ENCODE measurements at places on chromosomes 5 and 9.

DNA sequence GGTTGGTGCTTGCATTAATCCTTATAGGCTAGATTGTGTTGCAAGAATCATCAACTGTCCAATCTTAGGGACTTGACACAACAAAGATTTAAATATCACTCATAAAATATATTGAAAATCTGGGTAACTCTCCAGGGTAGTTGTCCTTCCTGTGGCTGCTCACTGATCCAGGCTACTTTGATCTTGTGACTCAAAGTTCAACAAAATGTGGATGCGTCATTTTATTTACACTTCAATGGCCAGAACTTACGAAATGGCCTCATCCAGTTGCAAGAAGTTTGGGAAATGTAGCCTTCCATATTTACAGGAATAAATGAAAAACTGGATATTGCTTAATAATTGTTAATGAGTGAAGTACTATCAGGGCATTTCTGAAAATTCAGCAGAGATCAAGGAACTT, 235.5 kb upstream of the ACTBL2 start:
- no peak for DNase-seq

DNA sequence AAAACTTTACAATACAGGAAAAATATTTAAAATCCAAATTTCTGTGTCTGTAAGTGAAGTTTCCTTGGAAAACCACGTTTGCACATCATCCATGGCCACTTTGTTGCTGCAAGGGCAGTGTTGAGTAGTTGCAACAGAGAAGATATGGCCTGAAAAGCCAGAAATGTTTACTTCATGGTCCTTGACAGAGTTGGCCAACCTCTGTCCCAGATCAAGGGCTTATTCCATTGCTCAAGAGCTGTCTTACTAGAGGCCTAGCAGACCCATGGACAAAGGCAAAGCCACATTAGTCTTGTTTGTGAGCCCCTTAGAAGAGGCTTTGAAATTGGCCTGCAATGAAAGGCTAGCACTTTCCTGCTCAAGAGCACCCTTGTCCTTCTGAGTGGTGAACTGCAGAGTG, 119.4 kb downstream of the GAS1 start:
- no peak for DNase-seq

DNA sequence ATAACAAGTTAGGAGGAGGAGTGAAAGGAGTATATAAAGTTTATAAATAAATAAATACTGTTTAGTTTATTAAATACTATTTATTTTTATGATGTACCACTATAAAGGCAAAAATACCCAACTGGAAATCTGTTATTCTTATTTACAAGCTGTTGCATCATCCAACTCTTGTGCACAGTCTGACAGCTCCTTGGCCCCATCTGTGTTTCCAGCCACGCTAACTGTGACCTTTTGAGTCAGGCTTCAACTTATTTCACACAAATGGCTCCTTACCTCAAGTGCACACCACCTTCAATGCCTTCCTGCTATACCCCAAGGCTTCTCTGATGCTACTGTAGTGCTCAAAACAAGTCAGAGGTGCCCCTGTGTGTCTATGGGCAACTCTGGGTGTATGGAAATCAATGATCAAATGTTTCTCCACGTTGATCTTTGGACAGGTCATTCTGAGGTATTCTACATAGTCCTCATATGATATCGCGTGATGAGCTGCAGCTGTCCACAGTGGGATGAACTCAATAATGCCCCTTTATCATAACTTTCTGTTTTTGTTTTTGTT, 303.2 kb upstream of the GRAMD2B start:
- DNase-seq, result no peak

GRCh38 chr9:103226647-103227013, 231.5 kb downstream of the CYLC2 start:
- no peak for DNase-seq

GRCh38 chr9:82073551-82074543, 85.3 kb downstream of the SPATA31D1 start:
- DNase-seq, result no peak

GRCh38 chr5:64865662-64866061, 96.9 kb downstream of the CWC27 start:
- no peak for DNase-seq

DNA sequence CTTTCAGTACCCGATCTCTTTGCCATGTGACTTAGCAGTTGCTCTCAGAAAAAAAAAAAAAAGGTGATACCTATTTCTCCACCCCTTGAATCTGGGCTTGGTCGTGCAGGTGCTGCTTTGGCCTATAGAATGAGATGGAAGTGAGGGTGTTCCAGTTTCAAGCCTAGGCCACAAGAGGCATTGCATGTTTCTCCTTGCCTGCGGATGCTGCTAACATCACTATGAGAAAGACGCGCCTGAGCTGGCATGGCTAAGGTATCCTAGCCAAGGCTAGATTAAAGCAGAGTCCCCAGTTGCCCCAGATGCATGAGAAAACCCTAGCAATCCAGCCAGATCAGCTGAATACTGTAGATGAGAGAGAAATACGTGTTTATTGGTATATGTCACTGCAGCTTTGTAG, 14.7 kb upstream of the CSF1R start:
- DNase-seq, result no peak

- no peak for DNase-seq
Observed at GRCh38 chr5:170491479-170491878, 12.3 kb upstream of the KCNIP1 start.

DNA sequence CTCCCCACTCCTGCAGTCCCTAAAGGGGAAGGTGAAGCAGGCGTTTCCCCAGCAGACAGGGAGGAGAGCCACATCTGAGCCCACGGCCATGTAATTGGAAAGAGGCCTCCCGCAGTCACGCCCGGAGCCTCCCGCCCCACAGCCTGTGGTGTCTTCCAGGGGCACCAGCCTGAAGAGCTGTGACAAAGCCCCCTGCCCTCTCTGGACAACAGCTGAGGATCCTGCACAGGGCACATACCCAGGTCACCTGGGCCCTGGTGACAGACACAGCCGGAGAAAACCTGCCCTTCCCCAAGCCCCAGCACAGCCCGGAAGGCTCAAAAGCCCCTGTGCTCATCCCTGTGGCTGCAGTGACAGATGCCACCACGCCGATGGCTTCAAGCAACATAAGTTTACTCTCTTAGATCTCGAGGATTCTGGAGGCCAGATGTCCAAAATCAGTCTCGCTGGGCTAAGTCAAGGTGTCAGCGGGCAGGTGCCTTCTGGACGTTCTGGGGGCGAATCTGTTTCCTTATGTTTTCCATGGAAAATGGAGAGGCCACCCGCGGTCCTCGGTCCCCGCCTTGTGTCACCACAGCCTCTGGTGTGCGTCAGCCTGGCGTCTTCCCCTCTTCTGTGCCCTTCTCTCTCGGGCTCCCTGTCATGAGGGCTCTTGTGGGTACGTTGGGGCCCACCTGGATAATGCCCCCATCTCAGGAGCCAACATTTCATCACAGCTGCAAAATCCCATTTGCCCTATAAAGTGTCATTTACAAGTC, 71.5 kb downstream of the PSMB7 start:
- peak; percentile 70 for DNase-seq

- no peak for DNase-seq
Observed at GRCh38 chr9:99044827-99045226, 60.1 kb upstream of the TGFBR1 start.

- no peak for DNase-seq
Observed at GRCh38 chr5:83564069-83564749, 92.7 kb downstream of the VCAN start.

DNA sequence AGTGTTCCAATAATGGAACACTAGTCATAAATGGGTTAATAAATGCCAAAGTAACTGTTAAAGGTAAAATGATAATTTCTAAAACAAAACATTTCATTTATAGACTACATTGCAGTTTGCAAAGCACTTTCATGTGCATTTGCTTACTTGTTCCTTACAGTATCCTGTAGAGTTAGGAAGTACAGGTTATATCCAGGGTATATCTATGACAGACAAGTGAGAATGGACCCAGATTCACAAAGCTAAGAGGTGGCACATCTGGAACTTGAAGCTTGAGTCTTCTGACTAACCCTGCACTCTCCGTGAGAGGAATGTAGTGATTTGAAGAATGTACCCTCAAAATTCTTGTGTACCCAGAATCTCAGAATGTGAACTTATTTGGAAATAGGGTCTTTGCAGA, 121.4 kb downstream of the FER start:
- DNase-seq, result no peak

- DNase-seq, result no peak
Observed at GRCh38 chr9:35749515-35750255, 598 bp downstream of the RGP1 start.

GRCh38 chr5:38378579-38378978, 120.2 kb downstream of the EGFLAM start:
- DNase-seq, result no peak

DNA sequence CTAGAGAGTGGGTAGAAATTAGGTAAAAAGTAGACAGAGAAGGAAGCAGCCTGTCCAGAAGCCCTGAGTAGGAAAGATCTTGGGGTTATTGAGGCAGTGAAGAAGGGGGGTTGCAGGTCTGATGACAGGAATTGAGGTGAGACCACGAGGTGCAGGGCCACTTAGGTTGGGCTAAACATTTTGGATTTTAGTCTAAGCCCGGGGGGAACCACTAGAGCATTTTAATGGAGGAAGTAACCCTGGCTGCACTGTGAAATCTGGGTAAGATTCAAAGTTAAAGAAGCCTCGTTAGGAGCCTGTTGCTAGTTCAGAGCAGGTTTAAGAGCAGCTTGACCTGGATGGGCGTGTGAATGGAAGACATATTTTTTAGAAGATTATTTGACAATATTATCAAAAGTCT, 38.3 kb downstream of the MAP3K1 start:
- DNase-seq, result no peak

- DNase-seq, result no peak
Observed at GRCh38 chr9:69971643-69972449, 71.8 kb upstream of the MAMDC2 start.

DNA sequence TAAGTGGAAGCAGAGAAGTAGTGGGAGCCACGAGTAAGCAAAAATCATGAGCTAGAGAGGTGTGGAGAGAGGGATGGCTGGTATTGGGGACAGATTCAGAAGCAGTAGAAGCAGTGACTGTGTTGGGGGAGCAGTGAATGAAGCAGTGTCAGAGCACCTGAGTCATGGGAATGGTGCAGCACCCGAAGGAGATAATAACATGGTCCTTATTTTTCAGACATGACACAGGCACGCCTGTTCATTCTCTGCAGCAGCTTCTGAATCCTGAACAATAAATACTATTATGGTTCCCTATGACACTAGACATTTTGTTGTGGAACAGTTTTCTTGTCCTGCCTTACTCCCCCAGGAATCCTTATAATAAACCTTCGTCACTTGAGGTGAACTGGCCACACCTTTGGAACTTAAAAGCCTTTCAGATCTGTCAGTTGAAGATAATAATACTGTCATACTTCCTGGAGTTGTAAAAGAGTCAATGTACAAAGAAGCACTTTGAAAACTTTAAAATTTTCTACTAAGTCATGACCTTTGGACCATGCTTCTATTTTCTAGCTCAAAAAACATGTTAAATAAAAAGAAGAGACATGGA, 7.0 kb upstream of the RASA1 start:
- no peak for DNase-seq

DNA sequence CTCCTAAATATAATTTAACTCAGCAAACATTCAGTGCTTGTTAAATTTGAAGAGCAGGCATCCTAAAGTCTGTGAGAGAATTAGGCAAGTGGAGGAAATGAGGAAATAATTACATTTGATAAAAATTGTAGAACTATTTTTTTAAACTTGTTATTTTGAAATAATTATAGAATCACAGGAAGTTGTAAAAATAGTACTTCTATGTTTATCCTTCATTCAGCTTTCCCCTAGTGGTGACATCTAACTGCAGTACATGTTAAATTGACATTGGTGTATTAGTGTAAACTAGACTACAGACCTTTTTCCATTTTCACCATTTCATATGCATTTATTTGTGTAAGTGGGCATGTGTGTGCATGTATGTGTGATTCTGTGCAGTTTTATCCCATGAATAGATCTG, 51.6 kb downstream of the F2RL2 start:
- DNase-seq, result no peak

GRCh38 chr9:134055981-134056461, 11.8 kb downstream of the BRD3 start:
- DNase-seq, result no peak

- no peak for DNase-seq
Observed at GRCh38 chr5:180209137-180209581, at the start of gene RASGEF1C. Gene RASGEF1C, minus strand, starts transcription at chr5:180209211. Its CDS starts 71,159 bp downstream, at chr5:180138052.

- no peak for DNase-seq
Observed at GRCh38 chr9:91360551-91361290, 997 bp downstream of the AUH start.

DNA sequence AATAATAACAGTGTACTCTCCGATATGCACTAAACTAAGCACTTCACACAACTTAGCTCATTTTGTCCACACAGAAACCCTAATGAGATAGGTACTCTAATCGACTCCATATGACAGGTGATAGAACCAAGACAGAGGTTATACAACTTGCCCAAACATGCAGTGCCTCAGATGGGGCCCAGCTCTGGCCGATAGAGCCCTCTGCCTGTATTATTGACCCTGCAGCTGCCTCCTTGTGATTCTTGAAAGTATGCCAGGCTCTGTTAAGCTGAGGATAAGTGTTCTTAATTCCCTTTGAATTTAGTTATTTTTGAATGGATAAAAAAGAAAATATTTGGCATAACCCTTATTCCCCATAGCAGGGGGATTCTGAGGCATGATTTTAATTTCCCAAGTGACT, 78.5 kb downstream of the HMHB1 start:
- DNase-seq, result no peak

DNA sequence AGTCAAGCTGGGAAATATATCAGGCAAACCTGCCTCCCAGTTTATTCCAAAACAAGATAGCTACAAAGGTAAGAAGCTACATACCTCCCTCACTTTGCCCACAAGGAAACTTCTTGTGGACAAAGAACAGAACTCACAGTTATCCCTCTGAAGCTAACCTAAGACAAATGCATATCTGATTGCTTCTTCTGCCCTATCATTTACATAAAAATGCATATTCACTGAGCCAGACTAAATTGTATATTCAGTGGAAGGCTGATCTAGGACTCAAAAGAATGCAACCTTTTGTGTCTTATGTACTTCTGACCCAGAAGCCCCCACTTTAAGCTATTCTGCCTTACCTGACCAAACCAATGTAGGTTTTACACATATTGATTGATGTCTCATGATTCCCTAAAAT, 276.8 kb downstream of the HTR1A start:
- DNase-seq, result no peak

DNA sequence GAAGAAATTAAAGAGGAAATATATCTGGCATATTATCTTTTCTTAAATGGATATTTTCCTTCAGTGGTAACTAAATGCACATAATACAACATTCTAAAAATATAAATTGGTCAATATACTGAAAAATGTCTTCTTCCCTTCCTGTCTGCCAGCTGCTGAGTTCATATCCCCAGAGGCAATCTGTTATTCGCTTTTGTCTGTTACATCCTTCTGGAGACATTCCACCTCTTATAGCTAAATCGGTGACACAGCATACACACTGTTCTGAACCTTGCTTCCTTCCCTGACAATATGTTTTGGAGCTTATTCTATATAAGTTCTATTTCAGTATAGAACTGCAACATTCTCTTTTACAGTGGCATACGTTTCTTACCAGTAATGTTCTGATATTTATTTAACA, 147.8 kb downstream of the TENT4A start:
- no peak for DNase-seq

- no peak for DNase-seq
Observed at GRCh38 chr9:107090218-107090617, 192.9 kb upstream of the RAD23B start.

GRCh38 chr5:111254613-111255012, 30.4 kb downstream of the CAMK4 start:
- no peak for DNase-seq
